Activated T-helper 9 cell treated with anti-CD3 and anti-CD28 coated beads, Interleukin-2, amount 50 U/mL, for 16 hours (primary cell): ENCODE measurements at places on chromosomes 16 and 17.

- DNase-seq: no peak
Measured at GRCh38 chr16:29182501-29182900, 197.6 kb downstream of the LAT start.

DNA sequence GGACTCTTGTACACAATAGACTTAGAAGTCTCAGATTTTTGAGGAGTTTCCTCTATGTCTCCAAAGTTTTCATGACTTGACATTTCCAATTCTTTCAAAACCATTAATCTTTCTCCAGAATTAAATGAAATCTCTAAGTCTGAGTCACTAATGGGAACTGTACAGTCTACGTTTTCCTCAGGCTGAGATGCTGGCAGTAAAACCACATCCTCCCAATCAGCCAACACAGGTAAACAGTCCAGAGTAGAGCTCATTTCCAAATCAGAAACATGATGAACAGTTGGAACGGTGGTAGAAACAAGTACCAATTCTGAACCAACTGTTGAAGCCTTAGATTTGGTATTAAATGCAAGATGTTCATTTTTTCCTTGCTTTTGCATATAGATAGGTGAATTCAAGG lies 7.9 kb downstream of the ERI2 start:
- no peak for DNase-seq

DNA sequence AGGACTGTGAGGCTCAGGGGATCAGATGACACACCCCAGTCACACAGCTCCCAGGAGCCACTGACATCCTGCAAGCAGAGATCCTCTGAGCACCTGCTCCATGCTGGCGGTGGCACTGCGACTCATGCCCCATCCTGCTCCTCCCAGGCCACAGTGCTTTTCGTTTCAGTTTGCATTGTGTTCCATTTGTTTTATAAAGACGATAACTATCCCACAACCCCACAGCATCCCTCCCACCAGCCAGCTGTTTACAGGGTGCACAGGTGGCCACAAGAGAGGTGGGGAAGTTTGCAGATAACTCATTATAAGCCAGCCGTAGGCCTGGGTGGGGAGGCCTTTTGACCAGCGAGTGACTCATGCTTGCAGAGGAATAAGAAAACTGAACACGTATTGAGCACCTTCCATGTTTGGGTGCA lies 28.2 kb downstream of the BCO1 start:
- no peak for DNase-seq

DNA sequence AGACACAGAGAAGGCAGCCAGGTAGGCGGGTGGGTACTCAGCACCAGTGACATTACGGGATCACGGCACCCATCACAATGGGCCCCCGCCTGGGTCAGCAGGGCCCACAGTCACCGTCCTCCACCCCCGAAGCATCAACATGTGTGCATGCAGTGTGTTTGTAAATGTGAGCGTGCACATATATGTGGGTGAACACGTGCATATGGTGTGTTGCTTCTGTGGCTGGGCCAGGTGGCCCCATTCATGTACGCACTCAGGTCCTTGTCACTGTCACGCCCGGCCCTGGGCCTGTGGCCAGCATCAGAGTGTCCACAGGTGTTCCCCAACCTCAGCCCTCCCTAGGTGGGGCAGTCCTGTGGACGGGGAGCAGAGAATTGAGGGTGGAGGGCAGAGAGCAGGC lies 37.1 kb downstream of the TNFRSF13B start:
- no peak for DNase-seq

DNA sequence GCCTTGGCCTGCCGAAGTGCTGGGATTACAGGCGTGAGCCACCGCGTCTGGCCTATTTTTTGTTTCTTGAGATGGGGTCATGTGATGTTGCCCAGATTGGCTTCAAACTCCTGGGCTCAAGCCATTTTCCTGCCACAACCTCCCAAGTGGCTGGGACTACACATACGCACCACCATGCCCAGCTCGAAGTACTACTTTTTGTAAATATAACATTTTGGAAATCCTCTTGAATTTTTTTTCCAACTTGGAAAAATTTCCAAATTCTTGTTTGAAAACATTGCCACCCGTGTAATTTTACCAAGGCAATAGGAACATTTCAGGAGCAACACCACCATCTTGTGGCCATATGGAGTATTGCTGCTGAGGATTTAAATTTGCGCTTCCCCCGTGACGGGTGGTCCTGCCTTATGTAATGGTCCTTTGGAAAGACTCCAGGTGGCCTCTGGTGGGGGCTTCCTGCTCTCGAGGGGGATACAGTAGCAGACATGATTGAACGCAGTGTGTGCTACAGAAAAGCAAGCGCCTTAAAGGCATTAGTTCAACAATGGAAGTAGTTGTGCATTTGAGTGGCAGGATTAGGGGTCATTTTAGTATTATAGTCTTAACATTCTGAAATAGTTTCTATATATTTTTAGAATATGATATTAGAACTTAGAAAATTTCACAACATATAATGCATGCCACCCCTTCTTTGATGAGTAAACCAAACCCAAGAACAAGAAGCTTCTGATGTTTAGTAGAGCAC lies 8.0 kb downstream of the FLYWCH1 start:
- DNase-seq: peak; percentile 32

DNA sequence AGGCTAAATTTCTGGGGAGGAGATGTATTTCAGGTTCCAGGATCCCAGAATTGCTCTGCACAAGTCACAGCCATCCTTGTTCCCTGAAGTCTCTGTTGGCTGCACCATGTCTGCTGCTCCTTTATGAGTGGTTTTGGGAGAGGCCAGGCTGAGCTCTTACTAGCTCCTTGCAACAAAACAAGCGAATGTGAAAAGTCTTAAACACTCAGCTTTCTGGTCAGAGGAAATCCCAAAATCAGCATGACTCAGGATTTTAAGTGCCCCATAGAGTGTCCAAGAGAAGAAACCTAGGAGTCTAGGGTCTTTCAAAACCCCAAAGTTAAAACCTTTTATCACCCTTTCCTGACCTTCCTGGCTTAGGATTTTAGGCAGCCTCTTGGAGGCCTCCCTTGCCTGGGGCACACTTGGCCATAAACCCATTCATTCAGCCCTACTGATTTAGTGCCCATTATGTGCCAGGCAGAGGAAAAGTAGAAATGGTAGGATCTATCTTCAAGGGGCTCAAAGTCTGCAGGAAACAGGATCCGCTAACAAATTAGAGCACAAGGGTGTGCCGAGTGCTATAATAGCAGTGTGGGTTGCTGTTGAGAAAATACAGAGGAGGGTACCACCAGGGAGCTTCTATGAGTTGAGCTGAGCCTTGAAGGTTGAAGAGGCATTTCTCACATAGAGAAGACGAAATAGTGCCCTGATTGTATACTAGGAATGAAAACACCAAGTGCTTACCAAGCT lies 36.9 kb downstream of the SOST start:
- no peak for DNase-seq

- DNase-seq: no peak
Measured at GRCh38 chr17:63696381-63696961, 3.5 kb downstream of the LIMD2 start.
